ENCODE measurements at places on chromosomes 11 and 22. TPM values are rescaled to one million over a fixed set of nuclear protein-coding genes. Genes with fewer than 3 reads are reported as not detected.

GRCh38 chr22:48173061-48173772, 1410.8 kb downstream of the TBC1D22A start:
- no peak for DNase-seq

The RDX gene
- 125 TPM for total RNA-seq

DNA sequence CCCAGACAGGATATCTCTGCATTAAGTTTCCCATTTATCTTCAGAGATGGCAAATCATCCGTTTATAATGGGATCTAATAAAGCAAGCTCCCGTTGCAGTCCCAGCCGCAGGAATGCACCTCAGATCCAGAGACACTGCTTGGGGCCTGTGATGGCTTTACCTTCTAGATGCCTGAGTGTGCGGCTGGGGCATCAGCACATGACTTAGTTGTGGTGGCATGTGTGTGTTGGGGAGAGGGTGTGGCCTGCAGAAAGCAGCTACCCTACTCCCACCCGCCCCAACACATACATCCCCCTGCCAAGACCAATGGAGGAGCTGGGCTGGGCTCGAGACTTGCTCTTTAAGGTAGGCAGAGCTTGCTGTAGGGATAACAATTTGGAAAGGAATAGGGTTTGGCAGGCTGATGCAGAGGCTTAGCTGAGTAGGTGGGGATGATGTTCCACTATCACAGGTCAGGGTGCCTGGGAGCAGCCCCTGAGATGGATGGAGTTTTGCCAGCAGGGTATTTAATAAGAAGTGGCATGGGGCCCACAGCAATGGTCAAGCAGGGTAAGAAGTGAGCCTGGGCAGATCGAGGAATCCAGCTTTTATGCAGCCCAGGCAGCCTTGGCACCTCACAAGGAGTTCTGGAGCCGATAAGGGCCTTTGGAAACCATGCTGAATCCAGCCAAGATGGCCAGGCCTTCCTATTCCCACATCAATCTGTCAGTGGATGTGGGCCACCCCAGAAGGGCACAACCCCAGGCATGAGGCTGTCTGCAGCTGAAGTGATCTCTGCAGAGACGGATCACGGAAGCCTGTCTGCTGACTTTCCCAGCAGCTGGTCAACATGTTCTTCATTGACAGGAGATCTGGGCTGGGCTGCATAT, 601.3 kb downstream of the BUD13 start:
- DNase-seq, result no peak

DNA sequence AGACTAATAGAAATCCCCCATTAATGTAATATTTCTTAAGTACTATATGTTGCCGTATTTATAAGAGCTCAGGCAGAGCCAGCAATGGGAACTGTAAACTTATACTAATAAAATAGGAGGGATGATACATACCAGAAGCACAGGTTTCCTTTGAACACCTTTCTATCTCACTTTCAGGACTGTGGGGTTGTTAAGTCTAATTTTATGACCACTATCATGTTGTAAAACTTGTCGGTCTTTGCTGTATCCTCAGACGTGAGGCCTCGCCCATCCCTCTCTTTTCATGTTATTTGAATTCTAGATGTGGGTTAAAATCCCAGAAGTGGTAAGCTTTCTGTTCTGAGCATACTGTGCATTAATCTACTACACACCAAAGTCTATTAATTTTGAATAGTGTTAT, 1083.5 kb upstream of the TENM4 start:
- no peak for DNase-seq
